ENCODE measurements at places on chromosomes 11 and 22.

DNA sequence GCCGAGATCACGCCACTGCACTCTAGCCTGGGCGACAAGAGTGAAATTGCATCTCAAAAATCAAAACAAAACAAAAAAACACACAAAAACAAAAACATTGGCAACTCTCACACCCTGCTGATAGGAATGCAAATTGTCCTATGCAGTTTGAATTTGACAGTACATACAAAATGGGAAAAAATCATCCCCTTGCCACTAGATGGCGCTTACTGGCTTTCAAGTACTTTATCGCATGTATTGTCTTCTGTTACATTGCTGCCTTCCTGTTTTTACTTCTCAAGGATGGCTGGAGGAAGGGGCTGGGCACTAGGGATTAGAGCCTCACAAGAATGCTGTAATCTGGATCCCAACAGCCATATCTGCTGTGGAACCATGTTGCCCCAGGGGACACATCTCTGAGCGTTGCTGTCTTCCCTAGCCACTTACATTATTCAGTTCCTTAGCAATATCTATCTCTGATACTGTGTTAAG is 59.4 kb upstream of the A4GALT start:
- no peak for DNase-seq

DNA sequence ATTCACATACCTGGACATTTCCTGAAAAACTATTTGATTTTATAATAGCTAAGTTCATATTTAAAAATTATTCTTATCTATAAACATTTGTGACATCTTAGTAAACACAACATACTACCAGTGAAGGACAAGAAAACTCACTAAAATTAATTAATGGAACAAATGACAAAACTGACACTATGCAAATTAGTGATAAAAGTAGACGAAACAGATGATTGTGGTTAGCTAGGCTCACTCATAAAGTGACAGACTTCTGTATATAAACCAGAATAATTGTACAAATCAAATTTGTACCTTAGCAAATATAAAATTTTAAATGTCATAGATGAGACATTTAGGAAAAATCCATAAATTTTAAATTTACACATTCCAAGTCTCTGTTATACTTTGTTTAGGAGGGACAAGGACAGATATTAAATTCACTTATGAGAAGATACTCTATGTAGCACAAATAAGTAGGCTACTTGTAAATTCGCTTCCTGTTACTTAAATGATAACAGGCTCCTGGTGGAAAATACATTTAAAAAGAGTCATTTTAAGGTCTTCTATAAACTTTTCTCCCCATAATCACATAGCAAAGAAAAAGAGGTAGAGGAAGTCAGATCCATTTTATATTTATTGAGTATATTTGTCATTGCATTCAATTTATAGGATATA is 81.2 kb downstream of the KIF18A start:
- no peak for DNase-seq

DNA sequence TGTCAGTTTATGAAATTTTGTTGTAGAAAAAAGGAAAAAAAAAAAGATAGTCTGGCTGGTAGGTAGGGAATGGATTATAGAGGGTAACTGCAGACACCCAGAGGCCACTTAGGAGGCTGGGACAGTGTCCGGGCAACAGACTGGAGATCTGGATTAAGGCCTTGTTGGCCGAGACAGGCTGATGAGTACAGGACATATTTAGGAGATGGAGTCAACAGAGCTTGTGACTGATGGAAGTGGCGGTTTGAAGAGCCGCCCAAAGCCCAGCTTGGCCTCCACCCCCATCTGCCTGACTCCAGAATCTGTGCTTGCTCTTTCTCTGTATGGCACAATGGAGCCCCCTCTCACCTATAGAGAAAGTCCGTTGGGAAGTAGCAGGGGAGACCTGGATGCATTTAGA is 7.6 kb downstream of the PLEKHB1 start:
- DNase-seq = no peak

- no peak for DNase-seq
Observed at GRCh38 chr11:56932572-56933220, 56.0 kb upstream of the OR5AK2 start.

DNA sequence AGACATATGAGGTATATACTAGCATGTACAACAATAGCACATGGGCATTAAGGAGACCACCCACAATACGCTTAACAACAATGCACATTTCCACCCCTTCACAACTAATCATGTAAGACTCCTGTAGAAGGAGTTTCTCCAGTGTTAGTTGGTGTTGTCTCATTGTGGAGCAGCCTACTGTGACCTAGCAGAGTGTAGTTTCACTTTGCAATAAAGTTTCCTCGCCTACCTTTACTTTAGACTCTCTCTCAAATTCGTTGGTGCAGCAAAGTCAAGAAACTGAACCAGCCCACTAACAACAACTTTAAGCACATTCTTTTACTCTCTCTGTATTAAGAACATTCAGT is 863.6 kb downstream of the FAM181B start:
- DNase-seq = no peak

GRCh38 chr22:49776891-49777290 is 50.8 kb downstream of the BRD1 start:
- no peak for DNase-seq

- no peak for DNase-seq
Observed at GRCh38 chr11:78815831-78816230, 241.2 kb upstream of the NARS2 start.

- DNase-seq = no peak
Observed at GRCh38 chr11:134581121-134581626, 169.1 kb upstream of the B3GAT1 start.

DNA sequence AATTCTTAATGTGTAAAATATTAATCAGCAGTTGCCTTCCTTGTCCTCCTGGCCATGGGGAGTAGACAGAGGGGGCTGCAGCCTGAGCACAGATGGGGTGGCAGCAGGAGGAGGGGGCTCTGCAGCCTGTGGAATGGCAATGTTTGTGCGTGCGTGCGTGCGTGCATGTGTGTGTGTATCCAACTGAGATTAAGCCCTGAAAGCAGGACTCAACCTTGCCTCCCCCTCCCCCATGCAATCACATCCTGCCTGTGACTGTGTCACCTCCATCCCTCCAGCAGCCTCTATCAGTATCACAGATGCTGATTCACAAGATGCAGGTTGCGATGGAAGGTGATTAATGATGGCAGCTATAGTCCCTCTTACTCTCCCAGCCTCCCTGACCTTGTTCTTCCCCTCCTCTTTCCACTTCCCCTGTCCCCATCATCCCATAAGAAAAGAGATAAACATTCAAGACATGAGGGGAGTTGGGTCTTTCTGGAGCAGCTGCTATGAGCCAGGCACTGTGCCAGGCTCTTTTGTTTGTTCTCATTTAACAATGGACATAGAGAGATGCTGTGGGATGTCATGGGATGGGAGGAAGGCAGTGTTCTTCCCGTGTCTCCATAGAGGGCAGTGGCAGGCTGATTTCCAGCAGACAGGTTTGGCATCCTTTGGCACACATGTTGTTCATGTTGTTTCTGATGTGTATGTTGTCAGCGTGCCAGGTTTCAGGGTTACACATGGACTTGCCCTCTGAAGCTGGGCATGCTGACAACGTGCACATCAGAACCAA is 43.8 kb upstream of the NECTIN1 start:
- DNase-seq = no peak

DNA sequence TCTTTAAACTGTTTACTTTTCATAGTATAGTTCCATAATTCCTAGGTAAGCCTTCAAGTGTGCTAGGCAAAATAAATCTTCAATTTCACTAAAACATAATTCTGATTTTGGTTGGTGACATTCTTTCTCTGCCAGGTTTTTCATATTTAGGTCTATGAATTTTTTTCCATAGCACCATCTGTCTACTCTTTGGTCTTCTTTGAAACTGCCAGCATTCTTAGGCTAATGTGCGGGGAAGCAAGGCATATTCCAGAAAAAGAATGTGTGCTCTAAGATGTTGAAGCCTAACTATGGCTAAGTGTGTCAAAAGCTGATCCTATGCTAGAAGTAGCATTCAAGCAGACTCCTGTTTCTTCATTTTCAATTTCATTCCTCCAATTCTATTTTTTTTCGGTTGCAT is 213.9 kb upstream of the C11orf87 start:
- no peak for DNase-seq

GRCh38 chr11:12642806-12643428 is 31.3 kb upstream of the TEAD1 start:
- no peak for DNase-seq

GRCh38 chr11:119108857-119109221 is 1.7 kb downstream of the C2CD2L start:
- DNase-seq = no peak

DNA sequence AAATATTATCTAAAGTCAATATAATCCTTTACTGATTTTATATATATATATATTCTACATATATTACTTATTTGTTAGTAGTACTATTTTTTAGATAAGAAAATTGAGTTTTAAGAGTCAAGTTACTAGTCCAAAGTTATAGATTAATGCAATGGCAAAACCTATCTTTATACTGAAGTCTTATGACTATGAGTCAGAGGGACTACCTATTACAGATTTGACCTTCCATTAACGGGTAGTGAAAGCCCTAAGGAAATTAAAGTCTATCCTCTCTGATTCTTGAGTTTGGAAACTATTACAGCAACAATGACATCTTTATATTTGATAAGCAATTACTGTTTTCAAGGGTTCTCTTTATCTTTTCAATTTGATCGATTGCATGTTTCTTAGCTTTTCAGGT is 315.8 kb downstream of the CASP12 start:
- no peak for DNase-seq

GRCh38 chr11:111455291-111456085 is 56.7 kb downstream of the BTG4 start:
- no peak for DNase-seq

GRCh38 chr11:117610045-117610444 is 187.0 kb downstream of the DSCAML1 start:
- DNase-seq = no peak

GRCh38 chr22:41917375-41917902 is 2.6 kb upstream of the SHISA8 start:
- DNase-seq = no peak

All from cortex of kidney (tissue), 1 donor.